ENCODE measurements at places on chromosomes 1 and 21.

DNA sequence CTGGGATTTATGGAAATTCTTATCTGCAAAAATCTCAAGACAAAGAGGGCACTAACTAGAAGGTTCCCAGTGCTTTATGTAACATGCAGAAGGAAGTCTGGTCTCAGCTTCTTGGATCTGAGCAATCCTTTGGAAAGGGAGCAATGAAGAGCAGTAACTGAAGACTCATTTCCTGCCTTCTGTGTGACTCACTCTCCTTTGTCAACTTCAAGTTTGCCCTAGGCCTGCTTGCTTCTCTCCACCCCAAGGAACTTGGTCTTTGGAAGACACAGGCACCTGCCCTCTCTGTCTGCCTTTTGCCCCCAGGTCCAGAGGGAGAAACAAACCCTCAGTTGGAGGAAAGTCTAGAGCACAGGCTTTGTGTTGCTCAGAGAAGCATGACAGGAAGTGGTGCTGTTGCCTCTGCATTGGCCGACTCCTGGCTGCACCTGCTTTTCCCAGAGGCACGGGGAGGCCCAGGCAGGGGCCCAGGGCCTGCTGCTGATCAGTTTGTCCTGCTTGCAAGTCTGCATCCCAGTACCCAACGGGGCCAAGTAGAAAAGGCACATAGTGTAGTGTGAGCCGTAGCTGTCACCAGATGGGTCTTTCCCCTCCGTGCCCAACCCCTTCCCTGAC is 137.2 kb downstream of the DHRS3 start:
- no peak for DNase-seq

- DNase-seq = no peak
These were observed 13.0 kb downstream of the PTPRC start for GRCh38 chr1:198651650-198652400.

GRCh38 chr1:171809834-171810233 is 28.4 kb downstream of the METTL13 start:
- no peak for DNase-seq

DNA sequence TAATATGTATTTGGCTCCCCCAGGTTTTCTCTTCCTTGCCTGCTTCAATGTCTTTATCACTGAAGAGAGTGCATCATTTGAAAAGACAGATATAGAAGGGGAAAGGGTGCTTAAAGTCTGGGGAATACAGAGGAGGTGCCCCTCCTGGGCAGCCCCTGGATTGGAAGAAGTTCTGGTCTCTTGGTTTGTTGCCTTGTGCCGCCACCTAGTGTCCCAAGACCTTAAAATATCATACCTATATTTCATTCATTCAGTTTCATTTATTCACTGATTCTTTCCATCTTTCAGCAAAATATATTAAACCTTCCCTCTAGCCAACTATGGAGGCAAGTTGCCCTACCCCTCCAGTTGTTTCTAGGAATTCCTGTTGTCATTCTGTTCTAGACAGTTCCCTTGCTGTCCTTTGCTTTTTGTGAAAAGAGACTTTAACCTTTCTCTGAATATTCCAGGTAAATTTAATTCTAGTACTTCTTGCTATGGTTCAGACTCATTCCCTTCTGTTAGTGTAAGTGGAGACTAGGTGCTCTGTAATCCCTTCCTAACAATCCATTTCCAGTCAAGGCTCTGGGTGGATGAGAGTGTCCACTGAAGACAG is 56.1 kb downstream of the MEF2D start:
- DNase-seq = no peak

GRCh38 chr1:20137604-20138003 is 1.5 kb upstream of the PLA2G2F start:
- no peak for DNase-seq

DNA sequence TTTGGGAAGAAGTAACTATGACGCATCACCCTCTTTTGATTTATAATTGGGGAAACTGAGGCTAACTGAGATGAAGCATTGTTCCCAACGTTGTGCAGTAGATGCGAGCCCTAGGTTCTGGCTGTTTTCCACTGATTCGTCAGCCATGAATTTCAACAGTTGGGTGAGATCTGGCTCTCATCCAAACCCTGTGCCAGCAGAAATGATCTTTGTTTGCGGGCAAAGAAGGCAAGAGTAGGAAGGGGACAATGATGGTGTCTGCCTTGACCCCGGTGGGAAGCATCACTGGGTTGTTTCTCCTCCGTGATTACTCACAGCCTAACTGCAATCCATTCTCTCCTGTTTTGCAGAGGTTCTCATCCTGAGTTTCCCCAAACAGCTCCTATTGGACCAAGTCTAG is 142.3 kb downstream of the MIS18A start:
- DNase-seq = no peak

GRCh38 chr1:47968556-47968888 is 28.7 kb downstream of the TRABD2B start:
- no peak for DNase-seq

DNA sequence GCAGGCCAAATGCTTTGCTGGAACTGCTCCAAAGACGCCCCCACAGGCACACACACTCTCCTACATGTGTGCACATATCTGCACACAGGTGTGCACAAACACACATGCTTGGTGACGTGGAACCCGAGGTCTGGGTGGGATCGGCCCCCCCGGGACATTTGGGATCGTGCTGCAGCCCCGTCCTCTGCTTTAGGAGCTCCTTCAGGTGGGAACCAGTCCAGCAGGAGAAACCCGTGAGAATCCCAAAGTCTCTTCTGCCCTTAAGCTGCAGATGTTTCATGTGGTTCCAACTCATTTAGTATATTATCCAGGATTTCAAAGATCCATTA is 38.6 kb downstream of the UBE2G2 start:
- DNase-seq = no peak

DNA sequence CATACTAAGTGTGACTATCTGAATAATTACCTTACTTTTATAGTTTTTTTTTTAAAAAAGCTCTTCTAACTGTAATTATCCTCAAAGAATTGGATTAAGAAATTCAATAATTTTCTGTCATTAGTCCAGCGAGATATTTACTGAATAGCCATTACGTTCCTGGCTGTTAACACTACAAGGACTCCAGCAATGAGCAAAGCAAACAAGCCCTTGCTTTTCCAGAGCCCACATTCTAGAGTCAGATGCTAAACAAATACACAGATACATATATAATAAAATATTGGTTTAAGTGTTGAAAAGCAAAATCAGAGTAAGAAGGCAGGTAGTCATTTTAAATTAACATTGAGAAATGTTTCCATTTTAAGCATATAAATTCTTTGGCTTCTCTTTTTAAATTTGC is 118.4 kb downstream of the ATF6 start:
- no peak for DNase-seq

GRCh38 chr1:47866601-47867437 is 130.4 kb downstream of the TRABD2B start:
- no peak for DNase-seq

DNA sequence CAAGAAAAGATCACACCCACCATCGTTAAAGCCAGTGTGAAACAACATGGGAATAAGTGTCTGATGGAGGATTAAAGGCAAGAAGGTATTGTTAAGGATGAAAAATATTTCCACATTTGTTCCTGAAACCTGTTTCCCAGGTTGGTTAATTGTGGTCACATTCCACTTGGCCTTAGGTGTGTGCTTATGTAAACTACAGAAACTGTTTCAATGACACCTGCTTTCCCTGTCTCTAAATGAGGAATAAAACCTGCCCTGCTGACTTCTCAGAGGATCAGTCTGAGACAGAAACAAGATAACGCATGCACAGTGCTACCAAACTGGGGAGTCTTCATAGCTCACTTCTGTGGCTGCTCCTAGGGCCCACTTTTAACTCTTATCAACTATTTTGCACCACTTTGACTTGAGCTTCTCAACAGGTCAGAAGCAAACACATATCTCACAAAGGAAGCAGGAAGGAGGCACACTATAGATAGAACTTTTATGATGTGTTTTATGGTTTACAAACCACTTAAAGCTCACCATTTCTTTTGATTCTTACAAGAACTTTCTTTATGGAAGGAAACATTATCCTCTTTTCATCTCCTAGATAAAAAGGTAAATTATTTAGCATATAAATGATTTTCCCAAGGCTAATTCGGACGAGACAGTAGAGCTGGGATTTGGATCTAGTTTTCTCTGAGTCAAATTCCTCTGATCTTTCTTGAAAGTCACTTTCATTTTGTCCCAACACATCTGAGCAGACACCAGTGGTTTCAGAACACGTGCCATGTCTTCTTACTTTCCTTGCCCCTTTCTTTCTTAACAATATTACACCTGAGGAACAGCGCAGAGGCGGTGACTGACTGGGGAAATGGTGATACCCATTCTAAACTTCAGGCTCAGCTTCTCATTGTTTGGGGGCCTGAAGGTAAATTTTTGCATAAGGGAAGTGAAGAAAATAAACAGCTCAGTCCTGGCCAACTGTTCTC is 33.4 kb downstream of the CYP2J2 start:
- DNase-seq = no peak

DNA sequence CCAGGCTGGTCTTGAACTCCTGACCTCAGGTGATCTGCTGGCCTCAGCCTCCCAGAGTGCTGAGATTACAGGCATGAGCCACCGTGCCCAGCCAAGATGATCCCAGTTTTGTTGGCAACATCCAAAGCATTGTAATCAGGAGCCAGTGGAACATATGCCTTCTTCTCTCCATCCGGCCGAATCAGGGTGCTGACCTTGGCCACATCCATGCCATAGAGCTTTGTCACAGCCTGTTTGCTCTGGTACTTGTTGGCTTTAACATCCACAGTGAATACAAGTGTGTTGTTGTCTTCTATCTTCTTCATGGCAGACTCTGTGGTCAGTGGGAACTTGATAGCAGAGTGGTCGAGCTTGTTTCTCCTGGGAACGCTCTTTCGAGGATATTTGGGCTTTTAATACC is 17.1 kb downstream of the TNFRSF8 start:
- DNase-seq = no peak

- DNase-seq = no peak
These were observed 231.2 kb downstream of the DSCAM start for GRCh38 chr21:40615505-40616376.

- DNase-seq = no peak
These were observed 40.4 kb upstream of the LRRN2 start for GRCh38 chr1:204725821-204726448.

DNA sequence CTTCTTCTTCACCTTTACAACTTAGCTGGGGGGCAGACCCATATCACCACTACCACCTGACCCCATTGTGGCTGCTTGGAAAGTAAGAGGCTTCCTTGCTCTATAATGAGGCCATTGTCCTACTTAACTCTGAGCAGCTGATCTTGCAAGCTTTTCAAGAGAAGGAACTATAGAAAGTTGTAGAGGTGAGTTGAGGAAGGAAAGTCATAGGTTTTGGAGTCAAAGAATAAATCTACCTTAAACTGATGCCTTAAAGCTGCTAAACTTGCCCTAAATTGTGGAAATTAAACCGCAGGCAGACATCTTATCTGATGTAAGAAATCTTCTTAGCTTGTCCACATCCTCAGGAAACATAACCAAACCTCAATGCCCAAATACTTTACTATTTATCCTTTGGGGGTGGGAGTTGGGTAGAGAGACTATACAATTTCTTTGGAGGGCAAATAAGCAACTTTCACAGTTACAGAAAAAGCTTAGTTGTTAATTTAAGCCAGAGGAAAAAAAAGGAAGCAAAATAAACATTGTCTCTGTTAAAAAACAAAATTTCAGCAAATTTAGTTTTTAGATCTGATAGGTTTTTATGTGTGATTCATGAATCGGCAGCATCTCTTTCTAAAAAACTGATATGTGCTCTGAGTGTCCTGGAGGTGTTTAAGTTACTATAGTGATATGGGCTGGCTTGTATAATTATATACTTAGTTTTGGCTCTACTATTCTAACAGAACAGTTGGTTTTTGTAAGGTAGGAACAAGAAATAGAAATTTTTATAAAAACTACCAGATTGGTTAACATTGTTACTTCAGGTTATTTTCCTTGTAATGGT is 4.7 kb downstream of the IL23R start:
- DNase-seq = no peak

- no peak for DNase-seq
These were observed 33.2 kb upstream of the CD55 start for GRCh38 chr1:207288315-207288714.

GRCh38 chr1:6460301-6461050 is 5.5 kb downstream of the TNFRSF25 start:
- peak; percentile 87 for DNase-seq

GRCh38 chr1:1281533-1282321 is 1.5 kb downstream of the SCNN1D start:
- no peak for DNase-seq

GRCh38 chr1:59815892-59816291 is 1.1 kb downstream of the HOOK1 start:
- no peak for DNase-seq

DNA sequence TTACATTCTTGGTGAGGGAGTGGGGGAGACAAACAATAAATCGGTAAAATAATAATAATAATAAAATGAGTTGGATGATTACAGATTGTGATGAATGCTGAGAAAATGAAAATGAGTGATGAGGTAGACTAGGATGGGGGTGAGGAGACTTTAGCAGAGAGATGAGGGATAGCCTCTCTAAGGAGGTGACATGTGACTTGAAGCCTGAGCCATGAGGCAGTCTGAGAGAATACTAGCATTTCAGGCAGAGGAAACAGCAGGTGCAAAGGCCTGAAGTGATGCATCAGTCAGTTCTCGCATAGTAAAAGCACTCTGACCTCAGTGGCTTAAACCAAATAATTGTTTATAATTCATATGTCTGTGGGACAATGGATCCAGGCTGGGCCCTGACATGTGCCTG is 181.2 kb downstream of the AGBL4 start:
- no peak for DNase-seq

GRCh38 chr1:79638382-79638781 is 631.9 kb upstream of the ADGRL4 start:
- DNase-seq = no peak

- DNase-seq = no peak
These were observed 14.7 kb downstream of the PRDM15 start for GRCh38 chr21:41864311-41865001.

DNA sequence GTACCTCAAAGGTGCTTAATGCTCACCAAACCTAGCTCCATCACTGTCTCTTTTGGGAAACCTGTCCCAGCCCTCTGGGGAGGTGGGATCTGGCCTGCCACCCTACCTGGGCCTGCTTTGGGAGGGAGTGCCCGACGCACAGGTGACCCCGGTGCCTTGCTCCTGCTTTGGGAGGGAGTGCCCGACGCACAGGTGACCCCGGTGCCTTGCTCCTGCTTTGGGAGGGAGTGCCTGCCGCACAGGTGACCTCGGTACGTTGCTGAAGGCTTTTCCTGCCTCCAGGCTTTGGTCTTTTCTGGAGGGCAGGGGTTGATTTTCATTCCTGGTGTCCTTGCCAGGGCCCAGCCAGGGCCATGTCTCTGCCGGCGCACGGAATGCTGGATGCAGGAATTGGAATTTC is 25.2 kb upstream of the C1orf174 start:
- no peak for DNase-seq

- DNase-seq = no peak
These were observed 133.7 kb downstream of the COQ8A start for GRCh38 chr1:227073786-227074185.

DNA sequence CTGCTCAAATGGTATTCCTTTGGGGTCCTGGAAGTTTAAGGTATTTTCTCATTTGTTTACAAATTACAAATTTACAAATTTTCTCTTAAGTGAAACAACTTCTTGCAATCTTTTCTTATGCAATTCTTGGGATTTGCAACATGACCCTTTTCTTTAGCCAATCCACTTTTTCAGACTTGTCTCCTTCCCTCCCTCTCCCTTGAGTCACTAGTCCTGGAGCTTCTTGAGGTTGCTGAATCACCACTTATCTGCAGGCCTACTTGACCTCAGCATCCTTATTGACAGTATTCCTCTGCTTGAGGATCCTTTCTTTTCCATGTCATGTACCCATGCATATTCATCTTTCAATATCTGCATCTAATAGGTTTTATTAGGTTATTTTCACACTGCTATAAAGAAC is 302.8 kb upstream of the ADAMTS5 start:
- no peak for DNase-seq

- no peak for DNase-seq
These were observed 158.1 kb upstream of the ARHGEF16 start for GRCh38 chr1:3296326-3296725.

- DNase-seq = no peak
These were observed 110.2 kb downstream of the MATN1 start for GRCh38 chr1:30613188-30613587.
